Cortex of kidney (tissue), 1 donor: ENCODE measurements at places on chromosomes 11 and 22.

DNA sequence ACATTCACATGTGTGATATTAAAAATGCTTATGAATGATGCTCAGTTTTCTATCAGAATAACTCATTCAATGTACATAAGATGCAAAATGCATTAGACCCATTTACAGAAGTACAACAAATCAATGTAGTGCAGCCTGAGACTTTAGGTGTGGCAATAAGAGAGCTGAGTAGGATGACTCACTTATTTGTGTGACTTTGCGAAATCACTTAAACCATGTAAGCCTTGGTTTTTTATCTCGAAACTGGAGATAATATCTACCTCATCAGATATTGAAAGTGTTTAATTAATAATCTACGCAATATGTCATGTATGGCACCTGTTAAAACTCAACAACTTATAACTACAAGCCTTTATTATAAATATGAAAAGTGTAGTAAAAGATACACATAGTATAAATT, 105.7 kb upstream of the LUZP2 start:
- no peak for DNase-seq

DNA sequence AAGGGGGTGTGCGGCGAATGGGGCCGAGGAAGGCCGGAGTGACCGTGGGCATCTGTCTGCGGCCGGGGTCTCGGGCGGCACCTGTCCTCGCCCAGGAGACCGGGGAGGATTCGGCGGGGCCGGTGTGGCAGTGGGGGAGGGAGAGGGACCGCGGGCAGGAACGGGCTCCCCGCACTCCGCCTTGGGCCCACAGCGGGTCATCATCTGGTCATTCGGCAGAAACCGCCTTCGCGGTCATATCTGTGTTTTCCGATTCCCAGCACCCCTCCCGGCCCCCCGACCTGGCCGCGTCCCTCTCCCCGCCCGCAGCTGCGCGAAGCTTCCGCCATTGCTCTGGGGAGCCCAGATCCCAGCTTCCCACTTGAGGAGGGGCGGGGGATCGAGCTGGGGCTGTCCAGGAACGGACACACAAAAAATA, 824 bp upstream of the CBX6 start:
- DNase-seq, result no peak

DNA sequence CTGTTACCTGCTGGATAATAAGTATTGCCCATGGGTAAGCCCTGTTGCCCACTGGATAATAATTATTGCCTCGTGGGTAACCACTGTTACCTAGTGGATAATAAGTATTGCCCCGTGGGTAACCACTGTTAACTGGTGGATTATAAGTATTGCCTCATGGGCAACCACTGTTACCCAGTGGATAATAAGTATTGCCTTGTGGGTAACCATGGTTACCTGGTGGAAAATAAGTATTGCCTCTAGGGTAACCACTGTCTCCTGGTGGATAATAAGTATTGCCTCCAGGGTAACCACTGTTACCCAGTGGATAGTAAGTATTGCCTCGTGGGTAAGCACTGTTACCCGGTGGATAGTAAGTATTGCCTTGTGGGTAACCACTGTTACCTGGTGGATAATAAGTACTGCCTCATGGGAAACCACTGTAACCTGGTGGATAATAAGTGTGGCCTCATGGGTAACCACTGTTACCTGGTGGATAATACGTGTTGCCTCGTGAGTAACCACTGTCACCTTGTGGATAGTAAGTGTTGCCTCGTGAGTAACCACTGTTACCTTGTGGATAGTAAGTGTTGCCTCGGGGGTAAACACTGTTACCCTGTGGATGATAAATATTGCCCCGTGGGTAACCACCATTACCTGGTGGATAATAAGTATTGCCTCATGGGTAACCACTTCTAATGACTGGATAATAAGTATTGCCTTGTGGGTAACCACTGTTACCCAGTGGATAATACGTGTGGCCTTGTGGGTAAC, 29.0 kb upstream of the NXPE4 start:
- DNase-seq, result no peak

- no peak for DNase-seq
Measured at GRCh38 chr22:22706253-22706915, 62.0 kb downstream of the GGTLC2 start.

- no peak for DNase-seq
Measured at GRCh38 chr11:66686100-66686785, 8.6 kb upstream of the RBM4B start.

GRCh38 chr11:13207270-13207664, 70.3 kb upstream of the BMAL1 start:
- DNase-seq, result no peak

GRCh38 chr11:71114124-71114851, 138.1 kb downstream of the SHANK2 start:
- DNase-seq, result no peak

GRCh38 chr11:103483996-103484395, 374.8 kb downstream of the DYNC2H1 start:
- no peak for DNase-seq
